ENCODE measurements at places on chromosomes 11 and 22. TPM values are rescaled to one million over a fixed set of nuclear protein-coding genes. Genes with fewer than 3 reads are reported as not detected.
A peak's percentile ranks its signal among the peaks of the same experiment; 100 is the strongest.

- DNase-seq = peak; percentile 31
Observed at GRCh38 chr11:95324826-95325225, 93.8 kb upstream of the SESN3 start.

DNA sequence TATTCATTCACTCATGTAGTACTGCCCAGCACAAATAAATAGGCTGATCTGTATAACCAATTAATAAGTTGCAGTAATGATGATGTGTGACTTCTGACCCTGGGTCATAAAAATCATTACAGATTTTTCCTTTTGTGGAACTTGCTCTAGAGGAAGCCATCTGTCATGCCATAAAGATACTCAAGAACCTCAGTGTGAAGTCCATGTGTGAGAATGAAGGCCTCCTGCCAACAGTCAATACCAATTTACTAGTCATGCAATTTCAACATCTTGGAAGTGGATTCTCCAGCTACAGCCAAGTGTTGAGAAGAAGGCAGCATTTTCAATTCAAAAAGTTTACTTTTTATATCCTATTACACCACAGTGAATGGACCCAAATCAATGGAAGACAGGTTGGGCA, 435.6 kb upstream of the LRRC4C start:
- DNase-seq = no peak

DNA sequence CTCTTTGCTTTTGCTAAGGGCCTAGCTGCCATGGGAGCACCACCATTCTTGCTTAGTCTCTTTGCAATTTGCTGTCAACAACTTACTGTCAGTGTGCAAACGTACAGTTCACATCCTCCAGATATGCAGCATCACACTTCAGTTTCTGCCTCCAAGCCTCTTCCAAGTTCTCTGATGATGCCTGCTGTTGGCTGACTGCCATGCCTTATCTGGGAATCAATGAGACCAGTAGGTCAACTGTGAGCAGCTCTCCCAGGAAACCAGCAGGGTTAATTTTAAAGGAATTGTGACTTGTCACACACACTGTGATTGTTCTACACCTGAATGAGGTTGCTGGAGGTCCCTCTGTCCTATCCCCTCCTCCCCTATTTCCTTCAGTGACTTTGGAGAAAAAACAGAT, 56.0 kb downstream of the COPB1 start:
- DNase-seq = no peak

CRYBA4 gene
- total RNA-seq = not detected

- DNase-seq = no peak
Observed at GRCh38 chr11:2708757-2709281, 9.0 kb upstream of the KCNQ1OT1 start.

SLC22A12 gene
- not detected for total RNA-seq
